Activated CD4-positive, alpha-beta T cell treated with anti-CD3 and anti-CD28 coated beads, Interleukin-2, amount 10 ng/mL, durations not matched to agents 7 days and 5 days (primary cell): ENCODE measurements at places on chromosomes 1 and 21. TPM values are rescaled to one million over a fixed set of nuclear protein-coding genes. Genes with fewer than 3 reads are reported as not detected.
A peak's percentile ranks its signal among the peaks of the same experiment; 100 is the strongest.

- DNase-seq: no peak
Observed at GRCh38 chr1:24857507-24858133, 72.5 kb downstream of the RUNX3 start.

- no peak for DNase-seq
Observed at GRCh38 chr1:245094954-245095353, 59.8 kb upstream of the KIF26B start.

GRCh38 chr21:41199588-41199987 is 31.6 kb downstream of the BACE2 start:
- DNase-seq: no peak

DNA sequence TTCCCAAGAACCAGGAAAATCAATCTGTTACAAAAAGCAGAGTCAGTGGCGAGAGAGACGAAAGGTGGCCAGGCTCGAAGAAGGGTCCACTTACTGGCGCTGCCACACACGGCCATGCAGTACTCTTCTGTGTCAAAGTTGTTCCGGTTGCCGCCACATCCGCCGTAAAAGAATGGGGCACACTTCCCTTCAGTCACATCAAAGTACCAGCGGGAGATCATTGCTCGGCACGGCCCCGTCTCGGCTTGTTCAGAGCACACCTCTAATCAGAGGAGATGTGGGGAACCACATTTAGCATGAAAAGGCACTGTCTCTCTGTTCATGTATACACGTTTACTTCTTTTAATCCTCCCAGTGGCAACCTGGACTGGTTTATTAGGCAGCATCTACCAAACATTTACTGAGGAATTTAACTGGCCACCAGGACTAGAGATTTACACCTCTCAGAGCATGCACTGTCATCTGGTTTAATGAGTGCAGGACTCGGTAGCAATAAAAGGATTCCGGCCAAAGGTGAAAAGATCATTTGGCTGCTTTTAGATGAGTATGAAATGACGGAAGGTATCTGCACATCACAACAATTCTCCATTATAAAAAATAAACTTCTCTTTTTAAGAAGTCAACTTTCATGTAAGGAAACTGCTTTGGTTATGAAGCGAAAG is 170.5 kb downstream of the APP start:
- DNase-seq: peak; percentile 68

- no peak for DNase-seq
Observed at GRCh38 chr21:29465546-29465945, 166.8 kb downstream of the BACH1 start.

DNA sequence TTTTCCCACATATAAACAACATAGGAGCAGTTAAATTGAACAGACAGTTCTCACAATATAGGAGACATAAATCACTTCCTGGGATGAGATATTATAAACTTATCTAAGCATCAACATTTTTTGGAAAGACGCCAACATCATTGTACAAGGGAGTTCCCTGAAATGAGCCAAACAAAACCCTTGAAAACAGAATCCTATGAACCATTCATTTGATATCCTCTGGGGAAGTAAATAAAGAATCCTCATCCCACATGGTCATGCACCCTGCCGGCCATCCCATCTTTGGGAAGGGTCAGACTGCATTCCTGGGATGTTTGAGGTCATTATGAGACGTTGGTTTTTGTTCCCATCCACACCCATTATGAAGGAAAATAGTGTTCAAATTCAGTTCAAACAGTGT is 111.8 kb upstream of the USP25 start:
- DNase-seq: no peak

The NTNG1 gene
- not detected for total RNA-seq

The KRTAP21-2 gene
- total RNA-seq: not detected

The RIPPLY3 gene
- 0.17 TPM for total RNA-seq
